ENCODE measurements at places on chromosomes 13 and 19.

- peak; percentile 97 for DNase-seq
Measured at GRCh38 chr19:14577885-14578427, 4.9 kb upstream of the CLEC17A start.

- no peak for DNase-seq
Measured at GRCh38 chr13:110232756-110233155, 74.2 kb downstream of the COL4A1 start.

DNA sequence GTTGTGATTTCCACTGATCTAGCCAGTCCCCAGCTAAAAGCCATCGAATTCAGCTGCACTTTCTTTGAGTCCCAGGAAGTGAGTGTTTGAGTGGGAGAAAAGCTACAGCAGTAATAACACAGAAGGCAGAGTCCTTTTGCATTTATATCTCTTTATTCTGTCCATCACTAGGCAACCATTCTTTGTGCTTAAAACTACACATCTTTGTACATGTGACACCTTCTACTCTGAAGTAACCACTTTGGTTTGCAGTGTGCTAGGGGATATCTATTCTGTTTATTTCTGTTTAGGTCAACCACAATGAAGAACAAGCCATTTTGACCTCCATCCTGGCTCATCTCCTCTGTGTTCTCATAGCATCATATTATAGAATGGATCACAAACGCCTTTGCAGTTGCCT is 226.0 kb upstream of the SERP2 start:
- no peak for DNase-seq

- no peak for DNase-seq
Measured at GRCh38 chr13:40283666-40284065, 382.8 kb downstream of the FOXO1 start.

GRCh38 chr13:41427666-41428065 is 29.7 kb upstream of the RGCC start:
- DNase-seq: no peak

- no peak for DNase-seq
Measured at GRCh38 chr13:80030491-80030890, 310.4 kb downstream of the SPRY2 start.

DNA sequence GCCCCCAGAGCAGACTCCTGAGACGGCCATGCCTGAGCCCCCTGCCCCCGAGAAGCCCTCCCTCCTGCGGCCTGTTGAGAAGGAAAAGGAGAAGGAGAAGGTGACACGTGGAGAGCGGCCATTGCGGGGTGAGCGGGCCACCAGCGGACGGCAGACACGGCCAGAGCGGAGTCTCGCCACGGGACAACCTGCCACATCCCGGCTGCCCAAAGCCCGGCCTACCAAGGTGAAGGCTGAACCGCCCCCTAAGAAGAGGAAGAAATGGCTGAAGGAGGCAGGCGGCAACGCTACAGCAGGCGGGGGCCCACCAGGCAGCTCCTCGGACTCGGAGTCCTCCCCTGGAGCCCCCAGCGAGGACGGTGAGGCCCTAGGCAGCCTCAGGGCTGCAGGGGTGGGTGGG is 24.1 kb downstream of the RRAS start:
- DNase-seq: no peak

- DNase-seq: no peak
Measured at GRCh38 chr13:102945324-102945815, 99.5 kb downstream of the ERCC5 start.

- DNase-seq: no peak
Measured at GRCh38 chr13:98434060-98434459, 142.8 kb downstream of the STK24 start.

- DNase-seq: no peak
Measured at GRCh38 chr13:27360562-27360961, 63.9 kb upstream of the GTF3A start.

DNA sequence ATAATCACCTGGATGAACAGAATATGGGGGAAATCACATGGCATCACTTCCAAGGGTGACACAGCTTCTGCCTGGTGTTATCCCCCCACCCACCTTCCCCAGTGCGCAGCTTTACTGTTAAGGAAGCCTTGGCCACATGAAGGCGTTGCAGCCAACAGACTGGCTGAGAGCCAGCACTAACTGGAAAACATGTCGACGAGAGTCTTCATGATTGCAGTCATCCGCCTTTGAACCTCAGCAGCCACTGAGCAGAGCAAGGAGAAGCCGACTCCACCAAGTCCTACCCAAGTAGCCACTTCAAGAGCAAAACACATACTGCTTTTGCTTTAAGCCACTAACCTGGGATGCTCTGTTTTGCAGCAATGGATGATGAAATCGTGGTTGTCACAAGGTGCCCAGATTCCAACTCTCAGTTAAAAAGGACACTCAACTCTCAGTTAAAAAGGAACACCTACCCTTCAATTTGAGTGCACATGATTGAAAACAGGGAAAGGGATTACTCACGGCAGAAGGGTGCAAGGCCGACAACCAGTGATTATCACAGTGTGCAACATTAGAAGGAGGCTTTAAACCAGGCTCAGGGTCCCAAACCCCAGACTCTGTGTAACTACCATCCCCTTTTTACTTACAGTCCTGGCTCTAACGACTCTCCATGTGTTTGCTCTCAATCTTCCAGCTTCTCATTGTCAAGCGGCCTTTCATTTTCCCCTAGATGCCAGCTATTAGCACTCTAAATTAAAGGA is 149.1 kb downstream of the KLF12 start:
- no peak for DNase-seq

DNA sequence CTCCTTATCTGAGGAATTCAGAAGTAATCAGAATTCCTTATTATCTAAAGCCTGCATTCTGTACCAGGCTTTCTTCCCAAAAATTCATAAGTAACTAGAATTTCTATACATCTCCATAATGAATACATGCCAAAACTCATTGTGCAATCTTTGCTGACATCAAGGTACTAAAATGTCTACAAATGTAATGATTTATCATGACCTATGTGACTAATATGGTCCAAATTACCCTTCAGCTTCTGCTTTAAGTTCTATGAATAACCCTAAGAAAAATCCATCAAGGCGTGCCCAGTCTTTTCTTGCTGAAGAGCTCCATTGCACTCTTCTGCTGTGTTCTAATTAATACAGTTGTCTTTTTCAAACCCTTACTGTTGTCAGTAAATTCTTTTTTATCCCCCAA is 58.5 kb upstream of the SLITRK1 start:
- DNase-seq: no peak

DNA sequence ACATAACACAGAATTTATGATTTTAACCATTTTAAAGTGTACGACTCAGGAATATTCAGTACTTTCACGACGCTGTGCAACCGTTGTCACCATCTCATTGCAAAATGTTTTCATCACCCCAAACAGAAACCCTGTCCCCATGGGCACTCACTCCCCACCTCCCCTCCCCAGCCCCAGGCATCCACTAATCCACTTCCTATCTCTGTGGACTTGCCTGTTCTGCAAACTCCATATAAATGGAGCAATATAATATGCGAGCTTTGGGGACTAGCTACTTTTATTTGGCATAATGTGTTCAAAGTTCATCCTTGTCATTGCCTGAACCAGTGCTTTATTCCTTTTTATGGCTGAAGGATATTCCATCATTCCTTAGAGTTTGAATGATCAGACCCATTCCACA is 7.3 kb upstream of the INSR start:
- no peak for DNase-seq

DNA sequence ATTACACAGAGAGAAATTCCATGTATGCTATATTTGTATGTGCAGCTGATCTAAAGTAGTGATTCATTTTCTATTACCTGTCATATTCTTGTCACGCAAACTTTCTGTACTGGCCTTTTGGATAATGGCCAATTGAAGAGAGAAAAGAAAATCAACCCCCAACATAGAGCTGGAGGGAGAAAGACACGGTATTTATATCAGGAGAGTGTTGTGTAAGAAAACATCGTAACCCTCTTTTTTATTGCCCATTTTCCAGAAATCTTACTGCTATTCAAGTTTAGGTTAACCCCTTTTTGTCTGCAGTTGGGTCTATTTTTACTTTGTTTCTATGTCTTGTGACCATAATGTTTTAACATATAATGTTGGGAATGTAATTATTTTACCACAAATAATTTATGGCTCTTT is 27.9 kb downstream of the DGKH start:
- no peak for DNase-seq

- no peak for DNase-seq
Measured at GRCh38 chr19:7067716-7068115, 1.8 kb upstream of the ZNF557 start.

DNA sequence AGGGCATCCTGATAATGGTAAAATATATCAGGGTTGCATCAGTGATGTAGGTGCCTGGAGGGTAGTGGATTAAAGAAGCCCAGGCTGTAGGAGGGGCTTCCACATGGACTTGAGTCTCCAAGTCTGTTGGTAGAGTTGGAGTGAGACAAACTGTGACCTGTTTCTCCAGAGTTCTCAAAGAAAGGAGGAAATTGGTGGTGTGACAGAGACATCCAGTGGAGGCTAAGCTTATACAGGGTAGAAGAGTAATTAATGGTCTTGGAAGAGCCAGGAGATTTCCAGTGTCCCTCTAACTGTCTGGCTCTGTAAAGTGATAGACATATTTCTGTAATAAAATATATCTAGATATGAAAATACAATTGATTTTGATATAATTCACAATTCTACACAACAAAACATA is 61.1 kb downstream of the GPC5 start:
- no peak for DNase-seq

DNA sequence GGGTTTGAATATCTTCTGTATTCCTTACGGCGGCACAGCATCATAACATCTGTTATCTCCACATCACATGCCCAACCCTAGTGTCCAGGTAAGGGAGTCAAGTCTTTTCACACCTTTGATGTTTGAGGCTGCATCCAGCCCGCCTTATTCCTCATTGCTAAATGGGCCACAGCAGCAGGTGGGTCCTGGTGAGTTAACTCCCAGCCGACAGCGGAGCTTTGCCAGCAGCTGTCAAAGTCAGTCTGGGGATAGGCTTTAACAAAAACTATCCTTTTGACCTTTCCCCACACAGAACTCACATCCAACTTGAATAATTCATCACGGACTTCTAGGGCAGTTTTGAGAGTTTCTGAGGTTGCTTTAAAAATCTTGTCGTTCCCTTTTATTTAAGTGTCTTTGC is 235.1 kb downstream of the DLEU7 start:
- DNase-seq: peak; percentile 5

- DNase-seq: no peak
Measured at GRCh38 chr19:18659281-18660050, 22.6 kb downstream of the KLHL26 start.

DNA sequence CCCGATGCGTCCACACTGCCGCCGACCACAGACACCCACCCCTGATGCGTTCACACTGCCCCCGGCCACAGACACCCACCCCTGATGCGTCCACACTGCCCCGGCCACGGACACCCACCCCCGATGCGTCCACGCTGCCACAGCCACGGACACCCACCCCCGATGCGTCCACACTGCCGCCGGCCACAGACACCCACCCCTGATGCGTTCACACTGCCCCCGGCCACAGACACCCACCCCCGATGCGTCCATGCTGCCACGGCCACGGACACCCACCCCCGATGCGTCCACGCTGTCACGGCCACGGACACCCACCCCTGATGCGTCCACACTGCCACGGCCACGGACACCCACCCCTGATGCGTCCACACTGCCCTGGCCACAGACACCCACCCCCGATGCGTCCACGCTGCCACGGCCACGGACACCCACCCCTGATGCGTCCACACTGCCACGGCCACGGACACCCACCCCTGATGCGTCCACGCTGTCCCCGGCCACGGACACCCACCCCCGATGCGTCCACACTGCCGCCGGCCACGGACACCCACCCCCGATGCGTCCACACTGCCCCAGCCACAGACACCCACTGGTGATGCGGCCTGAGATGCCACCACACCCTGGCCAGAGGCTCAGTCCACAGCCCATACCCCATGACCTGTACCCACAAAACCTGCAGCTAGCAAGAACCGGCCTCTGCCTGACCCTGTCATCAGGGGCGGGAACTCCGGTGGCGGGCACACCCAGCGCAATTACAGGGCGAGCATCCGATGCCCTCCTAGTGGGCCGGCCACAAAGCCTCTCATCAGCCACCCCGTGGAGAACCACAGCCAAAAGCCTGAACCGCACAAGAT is 28.4 kb downstream of the RASA3 start:
- DNase-seq: no peak

DNA sequence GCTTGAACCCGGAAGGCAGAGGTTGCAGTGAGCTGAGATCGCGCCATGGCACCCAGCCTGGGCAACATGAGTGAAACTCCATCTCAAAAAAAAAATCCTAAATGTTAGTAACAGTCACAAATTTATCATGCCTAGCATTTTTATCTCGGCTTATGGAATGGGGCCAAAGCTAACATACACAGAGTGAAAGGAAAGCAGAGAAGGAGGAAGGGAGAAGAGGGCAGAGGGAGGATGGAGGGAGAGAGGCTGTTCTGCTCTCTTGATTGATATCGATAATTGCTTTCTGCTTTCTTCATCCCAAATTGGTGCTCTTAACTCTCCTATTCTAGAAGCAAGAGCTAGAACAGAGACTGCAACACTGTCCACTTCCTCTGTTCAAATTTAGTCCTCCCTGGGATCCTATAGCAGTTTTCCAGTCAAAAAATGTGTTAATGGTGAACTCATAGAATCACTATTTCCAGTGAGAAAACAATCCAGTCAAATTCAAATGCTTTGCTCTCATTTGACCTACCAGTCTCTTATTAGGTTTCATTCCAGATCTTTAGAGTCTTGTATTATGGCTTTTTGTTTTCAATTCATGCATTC is 15.8 kb upstream of the TUBGCP3 start:
- no peak for DNase-seq

DNA sequence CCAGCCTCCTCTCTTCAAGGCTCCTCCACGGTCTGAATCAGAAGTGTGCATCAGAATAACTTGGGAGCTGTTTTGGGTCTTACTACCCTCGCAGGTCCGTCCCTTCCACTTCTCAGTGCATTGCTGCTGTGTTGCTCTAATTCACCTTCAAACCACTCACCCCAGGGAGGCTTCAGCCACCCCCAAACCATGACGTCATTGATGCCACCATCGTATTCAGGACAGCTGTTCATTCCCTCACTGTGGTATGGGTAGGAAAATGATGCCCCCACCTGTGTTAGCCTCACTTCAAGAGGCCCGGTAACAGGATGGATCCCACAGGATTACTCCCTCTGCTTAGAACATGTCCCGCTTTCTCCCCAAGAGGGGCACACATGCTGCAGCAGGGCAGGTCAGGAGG is 1005.7 kb downstream of the UQCRFS1 start:
- no peak for DNase-seq

DNA sequence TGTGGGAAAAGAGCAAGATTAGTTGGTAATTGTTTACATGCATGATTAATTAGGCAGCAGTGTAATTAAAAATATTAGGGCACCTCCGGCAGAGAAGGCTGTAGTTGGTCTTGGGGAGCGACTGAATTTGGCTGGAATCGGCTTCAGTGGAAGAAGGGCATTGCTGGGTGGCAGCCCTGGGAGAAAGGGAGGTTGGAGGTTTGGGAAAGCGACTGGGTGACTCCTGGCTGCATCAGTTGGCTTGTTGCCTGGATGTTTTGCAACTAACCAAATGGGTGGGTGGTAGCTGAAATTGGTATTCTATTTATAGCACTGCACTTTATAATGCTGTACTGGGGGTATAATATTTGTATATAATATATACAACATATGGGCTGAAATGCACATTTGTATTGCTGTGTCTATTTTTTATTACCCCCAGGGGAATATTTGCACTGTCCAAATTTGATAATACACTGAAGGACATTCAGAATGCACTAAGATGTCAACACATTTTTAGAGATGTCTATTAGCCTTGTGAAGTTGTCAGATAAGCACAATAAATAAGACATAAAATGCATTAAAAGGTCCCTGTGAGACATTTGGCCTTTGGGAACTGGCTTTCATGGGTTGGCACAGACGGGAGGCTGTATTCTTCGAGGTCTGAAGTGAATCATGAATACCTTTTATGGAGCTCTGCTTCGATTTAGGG is 1.7 kb downstream of the B3GLCT start:
- peak; percentile 43 for DNase-seq

- DNase-seq: no peak
Measured at GRCh38 chr19:29139227-29139626, 73.7 kb downstream of the UQCRFS1 start.
